ENCODE measurements at places on chromosomes 4 and X. TPM values are rescaled to one million over a fixed set of nuclear protein-coding genes. Genes with fewer than 3 reads are reported as not detected.

Gene SLC6A8
- total RNA-seq, result 2.2 TPM

Gene SLC6A14
- total RNA-seq, result not detected

Gene KLHL13
- total RNA-seq, result 10.0 TPM

Gene ARMCX1
- total RNA-seq, result 19.9 TPM

Gene CD40LG
- total RNA-seq, result 0.54 TPM

Gene KLF8
- total RNA-seq, result 4.0 TPM

Gene IRAK1
- total RNA-seq, result 40.9 TPM

Gene SPANXA1
- not detected for total RNA-seq

Gene SLC2A9
- 3.2 TPM for total RNA-seq

DNA sequence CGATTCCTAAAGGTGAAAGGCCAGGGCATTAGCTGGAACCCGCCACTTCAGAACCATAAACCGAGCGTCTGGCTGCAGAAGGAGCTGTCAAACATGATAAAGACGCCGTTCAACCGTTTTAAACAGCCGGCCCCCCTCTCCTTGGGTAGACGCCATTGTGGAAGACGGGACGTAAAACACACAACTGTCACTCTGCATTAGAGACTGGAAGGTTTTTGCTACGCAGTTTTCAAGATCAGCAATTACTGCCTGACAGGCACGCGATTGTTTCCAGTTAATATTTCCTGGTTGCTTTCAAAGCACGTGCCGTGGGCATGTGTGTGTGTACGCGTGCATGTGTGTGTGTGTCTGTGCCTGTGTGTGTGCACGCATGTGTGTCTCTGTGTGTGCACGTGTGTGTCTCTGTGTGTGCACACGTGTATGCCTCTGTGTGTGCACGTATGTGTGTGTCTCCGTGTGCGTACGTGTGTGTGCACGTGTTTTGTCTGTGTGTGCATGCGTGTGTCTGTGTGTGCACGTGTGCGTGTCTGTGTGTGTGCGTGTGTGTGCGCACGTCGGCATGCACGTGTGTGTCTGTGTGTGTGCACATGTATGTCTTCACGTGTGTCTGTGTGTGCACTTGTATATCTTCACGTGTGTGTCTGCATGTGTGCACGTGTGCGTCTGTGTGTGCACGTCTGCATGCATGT lies 48.8 kb downstream of the SHOX start:
- DNase-seq, result no peak

DNA sequence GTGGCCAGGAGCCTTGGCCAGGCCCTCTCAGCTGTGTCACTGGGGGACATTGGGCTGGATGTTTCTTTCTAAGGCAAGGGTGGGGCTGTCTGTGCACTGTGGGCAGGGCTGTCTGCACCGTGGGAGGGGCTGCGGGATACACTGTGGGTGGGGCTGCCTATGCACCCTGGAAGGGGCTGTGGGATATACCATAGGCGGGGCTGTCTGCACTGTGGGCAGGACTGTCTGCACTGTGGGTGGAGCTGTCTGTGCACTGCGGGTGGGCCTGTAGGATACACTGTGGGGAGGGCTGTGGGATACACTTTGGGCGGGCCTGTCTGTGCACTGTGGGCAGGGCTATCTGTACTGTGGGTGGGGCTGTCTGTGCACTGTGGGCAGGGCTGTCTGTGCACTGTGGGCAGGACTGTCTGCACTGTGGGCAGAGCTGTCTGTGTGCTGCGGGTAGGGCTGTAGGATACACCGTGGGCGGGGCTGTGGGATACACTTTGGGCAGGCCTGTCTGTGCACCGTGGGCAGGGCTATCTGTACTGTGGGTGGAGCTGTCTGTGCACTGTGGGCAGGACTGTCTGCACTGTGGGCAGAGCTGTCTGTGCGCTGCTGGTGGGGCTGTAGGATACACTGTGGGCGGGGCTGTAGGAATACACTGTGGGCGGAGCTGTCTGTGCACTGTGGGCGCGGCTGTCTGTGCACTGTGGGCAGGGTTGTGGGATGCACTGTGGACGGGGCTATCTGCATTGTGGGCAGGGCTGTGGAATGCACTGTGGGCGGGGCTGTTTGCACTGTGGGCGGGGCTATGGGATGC lies 31.1 kb downstream of the ACOX3 start:
- DNase-seq, result no peak

DNA sequence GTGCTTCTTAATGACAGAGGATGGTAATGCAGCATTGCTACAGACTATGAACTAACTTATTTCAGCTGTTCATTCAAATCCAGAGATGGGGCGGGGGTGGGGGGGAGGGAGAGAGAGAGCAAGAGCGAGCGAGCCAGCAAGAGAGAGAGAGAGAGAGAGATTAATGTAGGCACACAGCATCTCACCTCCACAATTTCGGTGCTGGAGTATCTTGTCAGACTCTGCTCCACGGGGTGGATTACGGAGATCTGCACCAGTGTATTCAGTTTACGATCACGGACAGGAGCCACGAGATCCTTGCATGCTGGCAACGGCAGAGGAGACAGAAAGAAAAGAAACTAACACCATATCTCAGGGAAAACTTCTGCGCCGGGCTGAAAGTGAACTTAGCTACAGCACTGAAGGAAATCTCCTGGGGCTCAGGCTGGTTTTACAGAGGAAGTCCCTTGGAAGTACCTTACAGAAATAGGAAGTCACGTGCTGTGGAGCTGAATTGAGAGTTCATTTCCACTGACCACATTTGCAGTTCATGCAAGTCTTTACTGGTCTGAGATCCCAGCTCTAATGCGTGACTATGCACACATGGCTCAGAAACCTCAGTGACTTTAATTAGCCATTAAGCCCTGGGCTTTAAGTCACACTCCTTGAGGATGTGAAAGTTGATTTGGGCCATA lies 440.9 kb downstream of the INPP4B start:
- DNase-seq, result peak; percentile 68

DNA sequence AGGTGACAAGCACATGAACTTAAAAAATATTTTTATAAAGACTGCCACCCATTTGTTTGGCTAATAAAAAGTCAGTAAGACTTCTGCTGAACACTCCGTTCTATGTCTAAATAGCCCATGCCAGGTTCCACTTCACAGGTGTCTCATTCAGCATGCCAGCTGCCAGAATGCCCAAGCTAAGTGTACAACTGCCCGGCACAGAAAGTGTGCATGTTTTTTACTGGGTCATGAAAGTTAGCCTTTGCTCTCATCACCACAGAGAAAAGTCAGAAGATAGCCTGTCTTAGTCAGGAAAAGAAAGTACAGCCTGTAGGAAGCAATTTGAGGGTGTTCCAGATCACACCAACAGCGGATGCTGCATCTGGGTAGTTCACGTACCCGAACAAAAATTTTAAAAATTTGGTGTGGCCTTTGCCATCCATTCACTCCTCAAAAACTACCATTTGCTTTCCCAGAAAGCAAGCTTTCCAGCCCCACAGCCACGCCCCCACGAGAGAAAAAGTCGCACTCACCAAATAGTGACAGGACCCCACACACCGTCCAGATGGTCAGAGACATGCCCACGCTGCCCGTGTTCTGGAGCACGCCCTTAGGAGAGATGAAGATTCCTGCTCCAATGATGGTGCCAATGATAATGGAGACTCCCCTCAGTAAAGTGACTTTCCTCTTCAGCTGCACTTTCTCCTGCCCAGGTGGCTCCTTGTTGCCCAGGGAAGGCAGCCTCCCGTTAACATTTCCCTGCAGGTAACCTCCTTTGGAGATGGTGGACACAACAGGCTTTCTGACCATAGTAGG lies 671 bp downstream of the SLC7A11 start:
- DNase-seq, result no peak

- no peak for DNase-seq
These were observed 30.2 kb upstream of the TENM3 start for GRCh38 chr4:182213004-182213403.

DNA sequence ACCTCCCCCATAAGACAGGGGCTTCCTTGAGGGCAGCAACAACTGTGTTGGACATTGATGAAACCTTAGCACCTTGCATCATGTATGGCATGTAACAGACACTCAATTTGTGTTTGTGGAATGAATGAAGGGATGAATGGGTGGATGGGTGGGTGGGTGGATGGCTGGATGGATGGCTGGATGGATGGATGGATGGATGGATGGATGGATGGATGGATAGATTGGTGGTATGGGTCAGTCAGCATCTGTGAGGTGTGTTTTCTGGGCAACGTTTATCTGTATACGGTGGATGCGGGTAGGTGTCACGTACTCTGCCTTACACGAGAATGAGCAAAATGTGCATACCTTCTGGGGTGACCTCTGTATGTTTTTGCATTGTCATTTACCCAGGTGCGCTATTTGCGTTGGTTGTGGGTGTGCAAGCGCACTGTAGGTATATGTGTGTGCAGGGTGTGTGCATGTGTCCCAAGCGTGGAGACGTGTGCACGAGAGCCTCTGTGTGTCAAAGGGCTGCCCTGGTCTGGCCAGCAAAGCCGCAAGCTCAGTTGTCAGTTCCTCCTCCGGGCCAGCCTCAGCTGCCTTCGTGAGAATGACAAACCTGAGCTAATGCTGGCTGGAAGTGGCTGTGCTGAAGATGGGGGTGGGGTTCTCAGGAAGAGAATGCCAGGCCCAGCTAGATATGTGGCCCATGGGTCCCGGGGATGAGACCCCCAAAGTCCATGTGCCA lies 26.5 kb downstream of the ELF4 start:
- no peak for DNase-seq

DNA sequence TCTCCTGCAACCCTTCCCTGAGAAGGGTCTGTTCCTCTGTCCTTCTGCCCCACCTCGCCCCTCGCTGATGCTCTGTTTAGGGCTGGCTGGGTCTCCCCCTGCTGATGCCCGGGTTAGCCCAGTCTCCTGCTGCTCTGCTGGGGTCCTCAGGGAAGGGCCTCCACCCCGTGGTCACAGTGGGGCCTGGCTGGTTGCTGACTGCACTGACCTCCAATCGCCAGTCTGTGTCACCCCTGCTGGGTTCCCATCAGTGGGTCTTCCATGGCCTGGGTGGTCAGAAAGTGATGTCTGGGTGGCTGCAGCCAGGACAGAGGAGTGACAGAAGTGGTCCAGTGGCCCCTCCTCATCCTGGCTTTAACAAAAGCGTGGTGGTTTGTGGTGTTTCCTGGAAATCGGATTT lies 44.7 kb downstream of the EVC start:
- DNase-seq, result no peak

GRCh38 chr4:184369871-184370270 lies 104.5 kb downstream of the IRF2 start:
- no peak for DNase-seq

- no peak for DNase-seq
These were observed 91.4 kb downstream of the ARSJ start for GRCh38 chr4:113888006-113888405.

GRCh38 chrX:137695417-137695816 lies 129.5 kb downstream of the ZIC3 start:
- DNase-seq, result no peak

DNA sequence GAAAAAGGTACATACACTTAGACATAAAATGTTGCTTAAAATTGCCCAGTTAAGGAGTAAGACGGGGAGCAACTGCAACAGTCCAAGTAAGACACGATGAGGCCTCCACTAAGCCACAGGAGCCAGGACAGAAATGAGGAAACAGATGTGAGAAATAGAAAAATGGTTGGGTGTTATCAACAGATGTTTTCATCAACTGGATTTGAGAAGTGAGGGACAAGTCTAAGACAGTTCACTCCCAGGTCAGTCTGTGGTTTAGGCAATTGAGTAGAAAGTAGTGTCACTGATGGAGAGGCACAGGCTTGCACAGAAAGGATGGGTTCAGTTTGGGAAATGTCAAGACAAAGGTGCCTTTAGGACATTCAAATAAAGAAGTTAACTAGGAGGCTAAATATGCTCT lies 23.5 kb upstream of the PHF8 start:
- no peak for DNase-seq

GRCh38 chrX:44352758-44353157 lies 9.3 kb upstream of the EFHC2 start:
- no peak for DNase-seq

DNA sequence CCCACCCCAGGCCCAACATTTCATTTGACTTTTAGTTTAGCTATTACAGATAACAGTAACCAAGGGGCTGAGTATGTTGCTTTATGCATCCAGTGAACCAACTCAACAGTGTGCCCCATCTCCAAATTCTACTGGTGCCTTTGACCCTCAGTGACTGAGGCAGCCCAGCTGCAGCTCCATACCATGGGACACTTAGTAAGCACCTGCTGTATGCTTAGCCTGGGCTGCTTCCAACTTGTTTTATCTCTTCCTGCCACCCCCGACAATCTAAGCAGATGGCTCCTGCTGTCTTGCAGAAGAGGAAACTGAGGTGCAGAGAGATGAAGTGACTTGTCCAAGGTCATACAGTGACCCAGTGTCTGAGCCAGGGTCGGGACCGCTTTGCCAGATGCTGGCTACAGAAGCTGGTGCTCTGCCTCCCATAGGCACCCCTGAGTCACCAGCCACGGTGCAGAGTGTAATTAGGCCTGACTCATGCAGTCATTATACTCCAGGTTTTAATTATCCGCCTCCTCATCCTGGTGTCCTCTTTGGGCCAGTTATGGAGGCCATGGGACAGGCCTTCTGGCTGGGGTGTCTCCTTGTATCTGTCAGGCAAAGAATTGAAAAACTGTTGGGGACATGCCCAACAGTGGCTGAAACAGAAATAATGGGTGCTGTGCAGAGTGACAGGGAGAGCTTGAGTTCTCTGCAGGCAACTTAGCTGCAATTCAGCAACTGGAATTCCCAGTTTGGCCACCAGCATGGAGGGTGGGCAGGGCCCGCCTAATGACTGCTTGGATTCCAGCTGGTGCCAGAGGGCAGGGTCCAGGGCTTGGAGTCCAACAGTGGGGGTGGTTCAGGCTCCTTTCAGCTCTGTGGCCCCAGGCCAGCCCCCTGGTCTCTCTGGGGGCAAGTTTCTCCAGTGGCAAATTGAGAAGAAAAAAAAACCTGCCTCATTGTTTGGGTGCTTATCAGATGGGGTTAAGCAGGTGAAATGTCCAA lies 8.2 kb upstream of the GPR78 start:
- DNase-seq, result no peak

GRCh38 chr4:5757091-5757490 lies 46.1 kb downstream of the EVC start:
- no peak for DNase-seq

- no peak for DNase-seq
These were observed 3.4 kb downstream of the SORCS2 start for GRCh38 chr4:7195546-7196287.

- peak; percentile 85 for DNase-seq
These were observed 671 bp upstream of the EIF4E start for GRCh38 chr4:98929341-98930267.

- DNase-seq, result no peak
These were observed 55.6 kb downstream of the HAUS3 start for GRCh38 chr4:2186133-2186864.

- DNase-seq, result peak; percentile 83
These were observed 134.5 kb downstream of the BTC start for GRCh38 chr4:74659576-74660411.

- DNase-seq, result no peak
These were observed 97.3 kb downstream of the EMCN start for GRCh38 chr4:100420571-100420970.

DNA sequence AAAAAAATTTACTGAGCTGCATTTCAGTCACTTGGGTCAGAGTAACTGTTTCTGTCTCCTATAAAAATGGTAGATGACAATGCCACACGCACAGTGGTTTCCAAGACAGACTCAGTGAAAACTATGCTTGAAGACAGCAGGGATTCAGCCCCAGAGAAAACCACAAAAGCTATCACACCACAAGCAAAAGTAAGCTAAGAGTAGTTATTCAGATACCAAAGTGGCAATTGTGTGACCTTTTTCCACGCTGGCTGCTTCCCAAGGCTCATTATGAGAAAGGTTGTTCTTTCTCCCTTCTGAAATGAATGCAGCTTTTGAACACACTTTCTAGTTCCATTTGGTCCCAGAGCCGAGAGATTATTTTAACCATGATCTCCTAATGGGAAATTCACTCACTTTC lies 46.4 kb upstream of the GPM6B start:
- no peak for DNase-seq

- DNase-seq, result no peak
These were observed 108.8 kb upstream of the BMP2K start for GRCh38 chr4:78667325-78667724.

Data from hematopoietic multipotent progenitor cell (in vitro differentiated cells).